ENCODE measurements at places on chromosomes 1 and 21.
A peak's percentile ranks its signal among the peaks of the same experiment; 100 is the strongest.

- DNase-seq: peak; percentile 76
These were observed 9.1 kb upstream of the MTFR1L start for GRCh38 chr1:25810341-25811299.

DNA sequence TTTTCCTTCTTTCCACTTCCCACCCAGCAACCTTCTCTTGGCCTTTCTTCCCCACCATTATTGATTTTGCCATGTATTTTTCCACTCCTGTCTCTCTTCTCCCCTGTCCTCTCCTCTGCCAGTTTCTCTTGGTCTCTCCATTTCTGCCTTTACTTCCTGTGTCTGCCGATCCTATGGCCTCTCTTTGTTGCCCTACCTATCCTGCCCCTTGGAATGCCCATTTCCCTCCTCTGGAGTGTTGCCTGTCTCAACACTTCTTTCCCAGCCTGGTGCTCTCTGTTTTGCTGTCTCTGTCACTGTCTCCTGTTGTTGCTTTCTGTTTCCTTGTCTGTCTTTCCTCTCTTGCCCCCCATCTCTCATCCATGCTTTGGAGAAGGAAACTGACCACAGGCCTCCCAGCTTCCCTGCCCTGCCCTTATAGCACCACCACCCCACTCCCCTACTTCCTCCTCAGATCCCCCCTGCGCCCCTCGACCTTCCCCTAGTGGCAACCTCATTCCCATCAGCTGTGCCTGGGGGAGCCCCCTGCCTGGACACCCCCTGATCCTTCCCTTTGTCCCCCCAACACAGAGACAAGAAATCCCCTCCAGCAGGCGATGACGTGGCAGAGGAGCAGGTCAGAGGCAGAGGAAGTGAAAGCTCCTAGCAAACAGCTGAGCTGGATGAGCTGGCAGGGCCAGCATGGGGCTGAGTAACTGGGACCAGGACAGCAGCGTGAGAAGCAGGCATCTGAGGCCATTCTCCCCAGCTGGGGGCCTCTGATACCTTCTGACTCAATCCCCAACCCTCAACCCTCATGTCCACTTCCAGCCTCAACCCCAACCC lies 6.6 kb upstream of the ETV3L start:
- DNase-seq: no peak

DNA sequence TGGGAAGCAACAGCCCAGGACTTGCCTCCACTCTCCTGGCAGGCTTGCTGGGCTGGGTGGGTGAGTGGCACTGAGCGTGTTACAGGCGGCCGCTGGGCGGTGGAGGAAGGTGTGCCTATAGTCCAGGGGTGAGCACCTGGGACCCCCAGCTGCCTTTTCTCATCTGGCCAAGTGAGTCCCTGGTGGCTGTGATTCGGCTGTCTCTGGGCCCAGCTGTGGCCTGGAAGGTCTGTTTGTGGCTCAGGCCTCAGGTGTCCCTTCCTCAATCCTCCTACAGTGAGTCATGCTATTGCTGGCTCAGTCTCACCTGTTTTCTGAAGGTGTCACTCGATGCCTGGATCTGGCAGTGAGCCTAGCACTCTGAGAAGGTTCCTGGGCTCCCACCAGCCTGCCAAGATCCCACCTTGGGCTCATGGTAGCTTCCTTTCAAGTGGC lies 564.2 kb downstream of the PTPRU start:
- DNase-seq: no peak

DNA sequence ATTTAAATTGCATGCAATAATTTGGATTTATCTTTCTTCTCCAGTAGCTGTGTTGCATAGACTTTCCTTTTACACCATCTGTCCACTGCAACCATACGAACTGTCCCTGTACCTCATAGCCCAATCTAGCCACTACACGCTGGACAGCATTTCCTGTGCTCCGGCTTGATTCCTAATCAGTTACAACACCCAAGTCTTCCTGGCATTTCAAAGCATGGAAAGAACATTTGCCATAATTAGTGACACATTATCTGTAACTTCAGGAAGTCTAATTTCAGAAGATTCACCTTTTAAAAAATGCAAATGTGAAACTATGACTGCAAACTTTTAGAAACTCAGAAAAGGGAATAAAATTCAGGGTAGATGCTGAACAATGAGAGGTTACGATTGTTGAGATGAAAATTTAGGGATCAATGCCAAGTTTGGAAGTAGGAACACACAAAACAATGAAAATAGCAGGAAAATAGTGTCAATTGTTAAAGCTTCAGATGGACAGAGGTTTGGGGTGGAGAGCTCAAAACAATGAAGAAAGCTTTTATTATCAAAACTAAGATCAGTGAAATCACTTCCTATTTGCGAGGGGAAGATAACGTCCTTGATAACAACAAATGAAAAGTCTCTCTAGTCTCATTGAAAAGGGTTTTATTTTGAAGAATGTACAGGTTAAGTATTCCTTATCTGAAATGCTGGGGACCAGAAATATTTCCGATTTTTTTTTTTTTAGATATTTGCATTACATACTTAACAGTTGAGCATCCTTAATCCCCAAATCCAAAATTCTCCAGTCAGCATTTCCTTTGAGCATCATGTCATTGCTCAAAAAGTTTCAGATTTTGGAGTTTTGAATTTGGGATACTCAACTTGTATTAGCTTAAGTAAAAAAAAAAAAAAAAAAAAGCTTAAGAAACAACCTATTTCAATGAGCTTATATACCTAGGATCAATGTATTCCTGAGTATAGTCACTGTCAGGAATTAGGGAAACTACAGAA lies 107.3 kb downstream of the FNBP1L start:
- DNase-seq: no peak

DNA sequence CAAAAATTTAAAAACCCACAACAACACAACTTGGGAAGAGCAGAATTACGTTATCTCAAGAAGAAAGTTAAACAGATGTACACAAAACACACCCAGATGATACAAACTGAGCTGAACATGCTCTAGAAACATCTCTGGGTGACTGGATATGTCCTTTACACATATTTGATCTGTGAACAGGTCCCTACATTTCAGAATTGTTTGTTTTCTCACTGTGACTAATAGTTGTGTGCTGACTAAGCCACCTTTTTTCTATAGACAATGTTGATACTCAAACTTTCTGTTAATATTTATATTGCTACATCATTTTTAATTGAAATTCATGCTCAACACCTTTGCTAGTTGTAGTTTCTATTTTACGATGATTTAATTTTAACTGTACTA lies 1.0 kb upstream of the F11R start:
- no peak for DNase-seq

- no peak for DNase-seq
These were observed 402.7 kb downstream of the DISC1 start for GRCh38 chr1:232029315-232029714.

DNA sequence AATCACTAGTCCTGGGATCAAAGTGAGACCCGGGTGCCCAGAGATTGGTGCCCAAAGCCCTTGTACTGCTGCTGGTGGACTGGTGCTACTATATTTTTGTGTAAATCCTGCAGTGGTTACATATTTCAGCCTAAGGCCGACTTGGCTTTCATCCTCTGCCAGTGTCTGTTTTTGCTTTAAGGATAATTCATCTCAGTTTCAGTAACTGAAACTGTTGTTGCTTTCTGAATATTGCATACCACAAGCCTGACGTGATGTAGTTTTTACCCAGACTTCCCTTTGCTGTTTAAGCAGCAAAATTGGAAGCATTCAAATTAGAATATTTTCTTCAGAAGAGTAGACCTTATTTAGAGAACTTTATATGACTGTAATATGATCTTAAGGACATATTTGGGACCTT lies 341.8 kb downstream of the RYR2 start:
- no peak for DNase-seq

DNA sequence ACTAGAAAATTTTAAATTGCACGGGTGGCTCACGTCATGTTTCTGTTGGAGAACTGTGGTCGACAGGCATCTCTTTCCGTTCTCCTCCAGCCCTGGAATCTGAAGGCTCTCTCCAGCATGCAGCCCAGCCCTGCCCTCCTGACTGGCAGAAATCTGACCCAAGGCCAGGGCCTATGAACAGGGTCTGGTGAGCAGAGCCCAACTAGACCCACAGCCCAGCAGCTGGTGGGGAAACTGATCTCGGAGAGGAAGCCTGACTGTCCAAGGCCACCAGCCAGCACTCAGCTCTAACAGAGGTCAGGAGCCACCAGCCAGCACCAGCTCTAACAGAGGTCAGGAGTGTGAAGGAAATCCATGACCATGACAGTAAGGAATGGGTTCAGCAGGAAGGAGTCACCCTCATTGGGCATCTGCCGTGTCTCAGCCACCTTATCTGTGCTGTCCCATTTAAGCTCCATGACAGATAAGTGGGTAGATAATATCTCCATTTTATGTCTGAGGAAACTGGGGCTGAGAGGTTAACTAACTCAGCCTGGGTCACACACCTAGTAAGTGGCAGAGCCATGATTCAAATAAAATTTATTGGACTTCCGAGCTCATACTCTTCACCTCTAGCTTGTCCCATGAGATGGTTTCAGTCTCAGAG lies 20.2 kb upstream of the PKP1 start:
- no peak for DNase-seq

DNA sequence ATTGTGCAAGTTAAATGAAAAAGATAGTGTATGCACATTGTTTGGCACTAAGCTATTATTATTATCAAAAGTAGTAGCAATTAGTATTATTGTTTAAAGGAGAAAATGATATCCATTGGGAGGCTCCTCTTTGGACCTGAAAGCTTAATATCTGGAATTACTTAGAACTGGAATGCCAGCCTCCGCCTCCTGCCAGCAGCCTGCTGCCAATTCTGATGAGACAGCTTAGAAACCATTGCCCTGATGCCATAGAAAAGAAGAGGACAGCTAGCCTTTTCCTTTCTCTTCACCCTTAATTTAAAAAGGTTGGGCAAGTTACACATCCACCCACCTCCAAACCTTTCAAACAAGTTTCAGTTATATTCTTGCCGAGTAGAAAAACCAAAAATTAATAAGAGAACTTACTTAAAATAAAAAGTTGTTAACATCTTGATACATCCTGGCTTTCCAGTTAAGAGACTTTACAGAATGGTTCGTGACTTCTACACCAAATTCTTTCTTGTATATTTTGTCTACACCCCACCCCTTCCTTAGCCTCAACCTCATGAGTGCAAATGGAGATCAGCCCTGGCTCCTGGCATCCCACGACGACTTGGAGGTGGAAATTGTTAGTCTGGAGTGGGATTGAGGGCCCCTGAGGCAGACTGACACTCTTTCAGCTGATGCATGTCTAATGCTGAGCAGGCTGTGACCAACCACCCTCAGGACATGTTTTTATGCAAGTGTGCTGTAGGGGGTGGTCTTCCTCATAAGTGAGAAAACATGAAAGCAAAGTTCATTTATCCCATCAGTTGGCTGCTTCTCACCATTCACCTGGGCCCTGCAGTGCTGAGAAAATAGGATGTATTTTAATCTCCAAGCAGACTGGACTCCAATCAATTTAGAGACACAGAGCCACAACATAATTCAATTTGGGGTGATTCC lies 120.6 kb downstream of the KCNJ15 start:
- DNase-seq: no peak

DNA sequence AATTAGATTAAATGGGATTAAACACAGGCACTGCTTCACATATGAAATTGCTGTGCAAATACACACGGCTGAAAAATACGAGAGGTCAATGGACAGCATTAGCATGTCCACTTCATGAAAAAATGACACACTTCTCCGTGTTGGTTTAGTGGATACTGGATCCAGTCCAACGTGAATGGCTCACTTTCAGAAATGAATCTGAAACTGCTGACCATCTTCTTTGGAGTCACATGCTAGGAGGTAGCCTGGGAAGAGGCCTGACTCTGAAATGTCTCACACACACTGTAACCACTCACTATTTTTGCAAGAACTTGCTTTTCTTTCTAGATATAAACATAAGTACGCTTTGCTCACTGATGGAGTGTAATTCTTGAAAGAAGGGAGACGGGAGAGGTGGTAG lies 127.3 kb downstream of the HLCS start:
- DNase-seq: no peak

DNA sequence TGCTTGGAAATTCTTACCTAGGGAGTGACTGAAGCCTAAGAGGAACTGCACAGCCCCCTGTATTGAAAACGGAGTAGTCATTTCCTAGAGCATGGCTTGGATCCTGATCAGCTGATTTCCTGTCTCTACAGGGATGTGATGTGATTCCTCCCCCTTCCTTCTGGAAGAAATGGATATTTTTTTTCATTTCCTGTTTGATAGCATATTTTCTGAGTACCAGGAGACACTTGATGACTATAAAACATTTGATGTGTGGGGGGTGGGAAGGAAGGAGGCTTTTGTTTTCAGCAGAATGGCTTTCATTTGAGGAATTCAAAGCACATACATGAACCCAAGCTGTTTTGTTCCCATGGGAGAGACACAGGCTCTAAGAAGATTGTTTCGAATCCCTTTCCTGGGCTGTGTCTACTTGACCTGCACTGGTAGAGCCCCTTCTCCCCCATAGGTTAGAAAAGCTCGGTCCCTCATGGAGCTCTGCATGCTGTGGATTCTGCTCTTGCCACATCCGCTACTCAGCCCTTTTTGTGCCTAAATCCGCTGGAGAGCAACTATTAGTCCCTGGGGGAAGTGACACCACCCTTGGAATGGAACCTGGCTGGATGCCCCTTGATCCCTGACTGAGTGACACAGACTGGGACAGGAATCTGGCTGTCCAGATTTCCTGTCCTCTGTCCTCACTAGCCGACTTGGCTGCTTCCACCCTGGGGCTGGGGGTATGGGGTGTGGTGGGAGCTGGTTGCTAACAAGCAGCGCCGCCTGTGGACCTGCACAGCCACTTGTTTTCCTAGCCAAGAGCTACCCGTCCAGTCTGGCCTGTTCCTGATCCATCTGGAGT lies 71.8 kb upstream of the MACF1 start:
- no peak for DNase-seq

DNA sequence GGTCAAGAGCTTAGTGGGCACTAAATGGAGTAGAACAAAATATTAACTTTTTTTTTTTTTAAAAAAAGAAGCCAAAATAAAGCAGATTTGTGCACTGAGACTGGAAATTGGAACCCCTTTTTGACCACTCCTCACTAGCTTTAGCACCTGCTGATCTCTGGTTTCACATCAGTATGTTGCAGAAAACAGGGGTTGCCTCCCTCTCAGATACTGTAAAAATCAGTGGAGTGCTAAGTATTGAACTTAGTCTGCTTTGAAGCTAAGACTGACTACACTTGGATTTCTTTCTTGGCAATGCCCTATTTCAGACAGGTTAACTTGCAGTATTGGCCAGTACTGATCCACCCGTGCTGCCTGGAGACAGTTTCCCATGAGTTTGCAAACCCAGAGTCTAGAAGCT lies 2.7 kb upstream of the KIAA0040 start:
- no peak for DNase-seq

GRCh38 chr1:219490566-219490965 lies 122.3 kb downstream of the ZC3H11B start:
- DNase-seq: no peak
